ENCODE measurements at places on chromosomes 1 and 21.

- DNase-seq: no peak
These were observed 40.3 kb downstream of the LRRC8C start for GRCh38 chr1:89673251-89673650.

- peak; percentile 87 for DNase-seq
These were observed 83.9 kb upstream of the EDEM3 start for GRCh38 chr1:184838504-184838951.

- DNase-seq: peak; percentile 48
These were observed 142.0 kb upstream of the ZNHIT6 start for GRCh38 chr1:85850238-85850637.

DNA sequence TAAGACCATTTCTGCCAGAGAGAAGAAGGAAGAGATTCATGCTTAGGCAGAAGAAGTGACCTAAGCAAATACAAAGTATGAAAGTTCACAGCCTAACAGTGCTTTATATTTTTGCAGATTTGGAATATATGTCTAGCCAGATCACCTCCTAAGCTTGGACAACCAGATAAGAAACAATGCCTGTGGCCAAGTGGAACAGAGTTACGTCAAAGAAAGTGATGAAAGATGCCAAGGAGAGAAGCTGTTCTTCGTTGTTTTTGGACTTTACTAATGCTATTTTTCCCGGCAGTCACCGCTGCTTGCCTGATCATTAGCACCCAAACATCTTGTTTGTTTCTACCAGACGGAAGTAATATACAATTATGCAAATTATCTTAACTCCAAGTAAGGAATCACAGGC, 489.2 kb upstream of the C1orf87 start:
- DNase-seq: no peak

GRCh38 chr1:12485231-12486058, 132.6 kb downstream of the DHRS3 start:
- no peak for DNase-seq

DNA sequence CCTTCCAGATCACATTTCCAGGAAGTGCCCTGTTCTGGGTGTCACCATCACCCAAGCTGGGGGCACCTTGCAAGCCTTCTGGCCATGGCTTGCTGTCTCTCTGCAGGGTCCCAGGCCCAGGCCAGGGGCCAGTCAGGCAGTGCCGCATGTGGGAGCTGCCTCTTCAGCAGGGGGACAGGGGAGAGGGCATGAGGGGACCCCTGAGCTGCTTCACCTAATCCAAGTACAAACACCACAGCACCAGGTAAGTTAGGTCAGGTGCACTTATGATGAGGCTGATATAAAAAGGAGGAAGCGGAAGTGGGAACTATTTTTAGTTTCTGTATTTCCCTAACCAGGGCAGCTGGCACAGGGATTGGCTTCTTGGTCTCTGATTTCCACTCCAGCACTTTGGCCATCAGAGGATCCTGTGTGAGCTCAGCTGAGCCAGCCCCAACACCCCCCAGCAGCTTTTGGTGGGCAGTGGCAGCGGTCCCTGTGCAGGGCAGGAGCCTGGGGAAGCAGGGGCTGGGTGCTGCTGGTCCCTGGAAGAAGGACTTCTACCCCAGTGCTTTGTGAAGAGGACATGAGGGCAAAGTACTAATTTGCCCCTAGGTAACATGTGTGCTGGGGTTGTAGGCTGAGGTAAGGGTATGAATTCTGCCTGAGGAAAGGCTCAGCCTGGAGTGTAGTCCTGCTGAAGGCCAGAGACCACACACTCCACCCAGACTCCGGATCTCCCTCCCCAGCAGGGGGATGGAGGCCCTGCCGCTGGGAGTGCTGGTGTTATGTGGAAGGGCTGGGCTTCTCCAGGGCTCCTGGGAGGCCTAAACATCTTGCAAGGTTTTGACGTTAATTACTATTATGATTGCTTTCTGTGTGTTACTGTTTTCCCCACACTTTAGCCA, 3.3 kb upstream of the PCBP3 start:
- no peak for DNase-seq

GRCh38 chr1:179177182-179177581, 52.3 kb downstream of the ABL2 start:
- no peak for DNase-seq

DNA sequence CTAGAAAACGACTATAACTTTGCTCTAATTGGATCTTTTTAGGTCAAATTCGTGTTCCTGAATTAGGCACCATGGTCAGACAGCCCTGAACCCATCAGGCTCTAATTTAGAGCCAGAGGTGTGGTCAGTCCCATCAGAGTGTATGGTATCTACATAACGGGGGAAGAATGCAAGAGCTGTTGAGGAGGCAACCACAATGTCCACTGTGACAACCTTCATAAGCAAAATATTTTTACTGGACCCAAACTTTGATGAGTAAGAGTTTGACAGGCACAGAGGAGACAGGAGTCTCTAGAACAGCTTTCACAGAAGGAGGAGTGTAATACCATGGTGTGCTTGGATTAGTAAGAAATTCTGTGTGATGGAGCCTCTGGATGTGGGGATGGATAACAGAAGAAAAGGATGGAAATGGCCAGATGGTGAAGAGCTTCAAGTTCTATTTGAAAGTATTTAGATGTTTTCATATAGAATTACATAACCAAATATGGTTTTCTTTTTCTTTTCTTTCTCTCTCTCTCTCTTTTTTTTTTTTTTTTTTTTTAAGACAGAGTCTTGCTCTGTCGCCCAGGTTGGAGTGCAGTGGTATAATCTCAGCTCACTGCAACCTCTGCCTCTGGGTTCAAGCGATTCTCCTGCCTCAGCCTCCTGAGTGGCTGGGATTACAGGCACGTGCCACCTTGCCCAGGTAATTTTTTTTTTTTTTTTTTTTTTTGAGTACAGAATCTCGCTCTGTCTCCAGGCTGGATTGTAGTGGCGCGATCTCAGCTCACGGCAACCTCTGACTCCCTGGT, 24.9 kb downstream of the UBE2U start:
- DNase-seq: peak; percentile 3

All from fibroblast of the conjunctiva (primary cell).